ENCODE measurements at places on chromosomes 12 and 14.

DNA sequence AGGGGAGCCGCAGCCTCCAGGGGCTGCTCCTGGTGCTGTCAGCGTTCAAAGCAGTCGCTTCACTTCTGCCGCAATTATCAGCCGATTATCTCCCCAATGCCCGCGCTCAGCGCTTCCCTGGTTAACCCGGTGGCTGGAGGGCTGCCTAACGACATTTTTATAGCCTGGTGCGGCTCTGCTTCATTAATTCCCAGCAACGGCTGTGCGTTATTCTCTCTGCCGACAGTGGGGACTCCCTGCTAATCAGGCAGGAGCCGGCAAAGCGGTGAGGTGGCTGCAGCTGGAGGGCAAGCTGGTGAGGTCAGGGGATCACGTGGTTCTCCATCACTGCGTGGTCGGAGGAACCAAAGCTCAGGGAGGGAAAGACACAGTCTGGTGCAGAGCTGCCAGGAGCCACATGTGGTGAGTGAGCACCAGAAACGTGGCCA is 62.9 kb downstream of the GLRX5 start:
- DNase-seq: peak; percentile 10

DNA sequence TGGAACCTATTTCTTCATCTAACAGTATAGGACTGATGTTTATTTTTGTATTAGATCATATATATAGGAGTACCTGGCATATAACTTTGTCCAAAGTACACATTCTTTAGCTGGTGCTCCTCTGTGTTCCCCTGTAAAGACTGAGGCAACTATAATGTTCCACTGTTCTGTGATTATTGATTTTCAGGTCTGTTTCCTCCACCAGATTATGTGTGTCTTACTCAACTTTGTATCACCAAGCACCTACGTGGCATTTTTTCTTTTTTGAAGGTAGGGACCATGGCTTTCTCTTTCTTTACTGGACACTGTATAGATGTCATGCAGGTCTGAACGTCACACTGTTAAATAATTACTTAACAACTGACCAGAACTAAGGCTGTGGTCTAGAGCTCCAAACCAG is 29.3 kb downstream of the BICD1 start:
- no peak for DNase-seq

DNA sequence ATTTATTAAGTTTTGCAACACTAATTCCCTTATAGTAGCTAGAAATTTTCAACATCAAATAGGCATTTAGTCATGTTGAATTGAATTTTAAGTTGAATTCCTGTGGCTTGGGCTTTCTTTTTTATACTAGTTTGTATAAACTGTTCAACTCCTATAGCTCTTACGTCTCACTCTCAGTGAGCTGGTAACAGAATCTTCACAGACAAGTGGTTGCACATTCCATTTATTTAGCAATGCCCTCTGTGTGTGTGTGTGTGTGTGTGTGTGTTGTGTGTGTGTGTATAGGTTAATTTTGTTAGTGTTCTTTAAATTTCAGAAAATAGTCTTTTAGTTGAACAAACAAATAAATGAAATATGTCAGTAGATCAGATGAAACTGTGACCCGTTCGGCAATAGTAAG is 425.0 kb downstream of the NPAS3 start:
- no peak for DNase-seq

DNA sequence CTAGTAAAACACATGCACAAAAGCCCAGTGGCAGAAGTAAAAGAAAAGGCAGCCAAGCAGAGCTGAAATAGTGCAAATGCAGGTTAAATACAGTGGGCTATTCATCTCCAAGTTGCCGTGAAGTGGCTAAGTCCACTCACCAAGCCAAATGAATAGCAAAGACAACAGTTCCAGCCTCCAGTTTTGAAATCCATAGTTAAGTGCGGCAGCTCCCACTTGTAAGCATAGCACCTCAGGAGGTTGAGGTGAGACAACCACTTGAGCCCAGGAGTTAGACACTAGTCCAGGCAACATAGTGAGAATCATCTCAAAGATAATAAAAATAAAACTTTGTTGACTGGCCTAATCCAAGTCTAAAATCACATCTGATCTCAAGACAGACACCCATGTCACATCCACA is 9.8 kb upstream of the PHLDA1 start:
- DNase-seq: no peak

DNA sequence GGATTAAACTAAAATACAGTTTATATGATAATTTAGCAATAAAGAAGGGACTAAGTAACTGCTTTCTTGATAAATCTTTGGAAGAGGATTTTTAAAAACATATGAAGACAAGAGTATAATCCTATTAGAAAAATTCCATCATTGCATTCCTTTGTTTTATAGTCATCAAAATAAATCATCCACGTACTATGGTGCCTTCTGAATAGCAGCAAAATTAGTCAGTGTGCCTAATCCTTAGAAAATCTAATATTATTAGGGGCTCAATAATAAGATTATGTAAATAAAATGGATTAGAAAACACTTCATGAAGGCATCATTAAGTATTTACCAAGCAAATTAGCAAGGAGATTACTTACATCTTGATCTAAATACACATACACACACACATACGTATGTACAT is 102.1 kb downstream of the KCNH5 start:
- no peak for DNase-seq

GRCh38 chr12:25278269-25278668 is 27.5 kb upstream of the KRAS start:
- no peak for DNase-seq

GRCh38 chr14:36646664-36647416 is 14.8 kb upstream of the PAX9 start:
- DNase-seq: no peak

GRCh38 chr14:38074081-38074480 is 133.6 kb upstream of the SSTR1 start:
- DNase-seq: no peak

DNA sequence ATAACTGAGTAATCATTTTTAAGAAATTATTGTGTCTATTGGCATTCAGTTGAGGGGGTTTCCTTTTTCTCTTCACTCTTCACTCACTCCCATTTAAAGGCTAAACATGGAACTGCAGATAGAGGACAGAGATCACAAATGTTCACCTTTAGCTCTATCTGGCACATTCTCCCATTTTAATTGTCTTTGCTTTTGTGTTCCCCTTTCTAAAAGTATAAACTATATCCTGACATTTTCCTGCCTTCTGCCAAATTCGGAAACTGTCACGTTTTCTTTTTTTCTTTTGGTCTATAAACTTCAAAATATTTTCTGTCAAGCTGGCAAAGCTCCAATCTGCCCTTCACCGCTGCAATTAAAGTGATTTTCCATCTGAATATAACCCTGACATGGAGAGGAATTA is 219.8 kb upstream of the CDKN3 start:
- no peak for DNase-seq

GRCh38 chr14:69317102-69317755 is 57.3 kb downstream of the GALNT16 start:
- no peak for DNase-seq

Data from substantia nigra (tissue), 51 donors.